Memory B cell (primary cell): ENCODE measurements at places on chromosomes 5 and 9.
A peak's percentile ranks its signal among the peaks of the same experiment; 100 is the strongest.

- H3K4me1 ChIP-seq, result no peaks in the 10 kb centered on the region
- H3K27ac ChIP-seq, result no peak overlapping the region
- no peak for DNase-seq
- H3K36me3 ChIP-seq, result no peaks in the 10 kb centered on the region
- no peaks in the 10 kb centered on the region for H3K27me3 ChIP-seq
Observed at GRCh38 chr9:115733318-115734110, 420.1 kb upstream of the PAPPA start.

- peaks cover 2% of the 10 kb centered on the region for H3K27me3 ChIP-seq
- no peaks in the 10 kb centered on the region for H3K4me1 ChIP-seq
- H3K36me3 ChIP-seq, result no peaks in the 10 kb centered on the region
- DNase-seq, result no peak
- no peak overlapping the region for H3K4me3 ChIP-seq
Observed at GRCh38 chr5:77356740-77357139, 135.4 kb downstream of the WDR41 start.

DNA sequence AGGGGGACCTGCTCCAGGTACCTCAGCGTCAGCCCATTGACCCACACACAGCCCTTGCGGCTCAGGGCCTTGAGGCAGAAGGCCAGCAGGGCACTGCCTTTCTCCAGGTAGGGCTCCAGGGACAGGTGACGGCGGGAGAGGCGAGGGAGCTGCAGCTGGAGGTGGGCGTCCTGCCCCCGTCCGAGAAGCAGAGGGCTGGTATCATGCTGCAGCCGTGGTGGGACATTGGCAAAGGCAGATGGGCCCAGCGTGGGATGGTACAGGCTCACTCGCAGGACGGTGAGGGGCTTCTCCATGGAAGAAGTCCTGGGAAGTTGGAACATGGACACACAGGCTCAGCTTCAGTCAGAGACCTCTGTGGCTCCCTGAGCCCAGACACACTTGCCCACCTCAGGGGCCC is 2.5 kb upstream of the DCANP1 start:
- DNase-seq, result no peak
- no peak overlapping the region for H3K4me3 ChIP-seq
- no peaks in the 10 kb centered on the region for H3K4me1 ChIP-seq
- no peak overlapping the region for H3K27ac ChIP-seq

- peaks cover 7% of the 10 kb centered on the region for H3K4me1 ChIP-seq
- no peak for DNase-seq
- H3K4me3 ChIP-seq, result no peak overlapping the region
- no peaks in the 10 kb centered on the region for H3K36me3 ChIP-seq
Observed at GRCh38 chr9:38228331-38229103, 159.5 kb upstream of the SHB start.

DNA sequence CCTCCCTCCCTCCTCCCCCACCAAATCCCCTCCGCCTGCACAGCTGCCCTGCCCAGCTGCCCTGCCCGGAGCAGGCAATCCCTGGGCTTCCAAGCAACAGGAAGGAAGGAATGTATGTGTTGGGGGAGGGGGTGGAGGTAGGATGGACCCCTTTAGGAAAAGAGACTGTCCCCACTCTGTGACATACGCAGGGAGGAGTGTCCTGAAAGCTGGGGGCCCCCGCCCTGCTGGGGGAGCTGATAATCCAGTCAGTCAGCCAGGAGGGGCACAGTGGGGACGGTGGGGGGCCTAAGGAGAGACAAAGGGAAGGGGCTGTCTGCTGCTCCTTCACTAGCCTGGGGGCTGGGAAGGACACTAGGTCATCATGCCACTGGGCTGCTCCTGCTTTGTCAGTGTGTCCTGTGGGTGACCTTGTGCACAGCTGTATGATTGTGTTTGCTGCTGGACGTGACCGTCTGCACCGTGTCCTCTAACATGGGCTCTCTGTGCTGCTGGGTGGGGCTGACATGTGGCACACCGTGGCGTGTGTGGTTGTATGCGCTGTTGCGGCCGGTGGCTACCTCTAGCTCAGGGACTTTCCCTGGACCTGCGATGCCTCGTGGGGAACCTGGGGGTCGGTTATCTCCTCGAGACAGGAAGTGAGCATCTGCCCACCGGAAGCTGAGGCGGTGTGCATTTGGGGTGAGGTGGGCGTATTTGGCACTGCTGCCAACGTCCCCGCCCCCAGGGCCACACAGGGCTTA is 3.0 kb downstream of the N4BP3 start:
- H3K4me1 ChIP-seq, result peaks cover 46% of the 10 kb centered on the region
- peaks cover 2% of the 10 kb centered on the region for H3K36me3 ChIP-seq
- peak overlapping the region; percentile 98 for H3K4me3 ChIP-seq
- peak overlapping the region; percentile 91 for H3K27ac ChIP-seq

GRCh38 chr5:12242950-12243888 is 339.0 kb upstream of the CTNND2 start:
- no peaks in the 10 kb centered on the region for H3K27me3 ChIP-seq
- H3K36me3 ChIP-seq, result no peaks in the 10 kb centered on the region
- H3K4me3 ChIP-seq, result no peak overlapping the region
- no peak overlapping the region for H3K27ac ChIP-seq
- no peaks in the 10 kb centered on the region for H3K4me1 ChIP-seq
- DNase-seq, result no peak
